ENCODE measurements at places on chromosomes 3 and 15.

DNA sequence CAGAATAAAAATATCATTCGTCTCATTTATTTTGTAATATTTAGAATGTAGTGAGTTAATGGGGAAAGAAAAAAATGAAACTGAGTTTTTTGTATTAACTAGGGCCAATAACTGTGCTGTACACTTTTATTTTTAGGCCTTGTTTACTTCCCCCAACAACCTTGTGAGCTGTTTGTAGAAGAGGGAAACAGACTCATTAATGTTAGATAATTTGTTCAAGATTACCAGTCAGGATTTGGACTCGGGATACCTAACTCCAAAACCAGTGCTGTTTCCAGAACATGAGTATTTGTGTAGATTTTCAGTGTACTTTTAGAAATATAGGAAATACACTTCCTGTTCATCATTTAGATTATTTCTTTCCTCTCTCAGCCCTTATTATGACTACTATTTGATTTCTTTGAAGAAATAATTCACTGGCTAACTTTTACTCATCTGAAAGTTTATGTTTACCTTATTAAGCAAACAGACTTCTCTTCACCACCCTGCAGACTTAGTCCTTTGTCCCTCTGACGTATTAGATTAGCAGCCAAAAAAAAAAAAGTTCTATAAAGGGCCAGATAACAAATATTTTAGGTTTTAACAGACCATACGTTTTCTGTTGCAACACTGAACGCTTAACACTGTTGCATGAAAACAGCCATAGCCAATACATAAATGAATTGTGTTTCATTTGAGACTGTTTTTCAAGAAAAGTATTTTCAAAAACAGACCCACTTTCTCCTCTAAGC lies 192.5 kb upstream of the CGNL1 start:
- no peak for DNase-seq

DNA sequence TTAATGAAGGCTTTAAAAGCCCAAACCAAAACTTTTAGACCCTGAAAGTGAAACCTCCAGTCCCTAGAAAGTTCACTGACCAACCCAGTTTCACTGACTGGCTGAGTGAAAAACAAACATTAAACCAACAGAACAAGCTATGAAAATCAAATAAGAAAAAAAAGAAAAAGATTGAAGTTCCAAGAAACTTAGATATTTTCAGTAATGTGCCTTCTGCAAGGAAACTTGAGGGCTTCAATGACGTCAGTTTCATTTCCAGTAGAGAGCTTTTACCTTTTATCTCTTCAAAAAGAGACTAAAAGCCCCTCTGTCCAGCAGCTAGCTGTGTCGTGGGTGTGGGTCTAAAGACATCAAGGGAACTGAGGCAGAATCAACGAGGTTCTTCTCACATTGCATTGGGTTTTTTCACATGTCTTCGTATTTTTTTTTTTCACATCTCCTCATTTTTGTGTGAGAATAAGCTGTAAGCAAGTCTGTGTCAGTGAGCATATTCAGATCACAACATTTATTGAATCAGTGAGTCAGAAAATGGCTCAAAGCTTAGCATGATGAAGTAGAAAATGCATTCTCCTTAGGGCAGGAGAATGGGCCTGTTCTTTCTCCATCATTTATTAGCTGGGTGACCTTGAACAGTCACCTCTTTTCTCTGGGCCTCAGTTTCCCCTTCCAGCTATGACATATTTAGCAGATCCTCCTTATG lies 54.8 kb upstream of the BCL6 start:
- DNase-seq = no peak

DNA sequence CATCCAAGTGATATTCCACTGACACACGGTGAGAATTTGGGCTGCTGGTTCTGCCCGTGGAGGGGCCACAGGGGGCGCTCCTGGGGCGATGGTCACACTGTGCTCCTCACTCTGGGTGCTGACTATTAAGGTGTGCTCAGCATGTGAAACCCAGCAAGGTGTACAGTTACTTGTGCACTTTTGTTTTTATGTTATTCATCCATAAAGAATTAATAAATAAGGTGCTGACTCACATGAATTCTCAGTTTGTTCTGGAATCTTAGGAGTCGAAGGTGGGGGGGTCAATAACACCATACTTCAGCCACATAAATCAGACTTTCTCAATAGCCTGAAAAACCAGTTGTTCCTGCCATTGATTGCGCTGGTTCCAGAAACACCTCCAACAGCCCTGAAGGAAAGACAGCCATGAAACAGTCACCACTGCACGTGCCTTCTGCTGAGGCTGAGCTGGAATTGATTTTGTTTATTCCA lies 53.5 kb upstream of the SPATA12 start:
- peak; percentile 28 for DNase-seq

DNA sequence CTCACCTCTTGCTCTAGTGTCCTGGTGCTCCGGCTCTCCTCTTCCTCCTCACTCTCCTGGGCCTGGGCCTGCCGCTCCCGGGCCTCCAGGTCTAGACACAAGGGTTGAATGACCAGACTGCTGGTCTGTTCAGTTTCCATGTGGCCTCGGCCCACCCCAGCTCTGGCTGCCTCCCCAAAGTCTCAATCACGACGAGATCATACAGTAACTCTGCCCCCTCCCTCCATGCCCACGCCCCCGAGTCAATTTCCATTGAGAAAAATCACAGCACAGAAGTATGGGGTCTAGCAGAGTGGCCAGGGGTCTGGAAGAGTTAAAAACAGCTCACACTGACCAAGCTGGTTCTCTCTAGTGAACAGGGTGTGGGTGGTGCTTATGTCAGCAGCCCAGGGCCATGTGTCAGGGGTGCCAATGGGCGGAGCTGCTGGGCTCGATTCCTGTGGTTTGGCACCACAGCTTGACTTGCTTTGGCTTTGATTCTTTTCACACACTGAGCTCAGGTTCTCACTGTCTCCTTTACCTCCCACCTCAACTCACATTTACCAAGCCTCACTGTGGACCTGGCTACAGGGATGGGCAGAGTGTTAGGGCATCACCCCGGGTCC lies 6.9 kb downstream of the C15orf62 start:
- peak; percentile 83 for DNase-seq

DNA sequence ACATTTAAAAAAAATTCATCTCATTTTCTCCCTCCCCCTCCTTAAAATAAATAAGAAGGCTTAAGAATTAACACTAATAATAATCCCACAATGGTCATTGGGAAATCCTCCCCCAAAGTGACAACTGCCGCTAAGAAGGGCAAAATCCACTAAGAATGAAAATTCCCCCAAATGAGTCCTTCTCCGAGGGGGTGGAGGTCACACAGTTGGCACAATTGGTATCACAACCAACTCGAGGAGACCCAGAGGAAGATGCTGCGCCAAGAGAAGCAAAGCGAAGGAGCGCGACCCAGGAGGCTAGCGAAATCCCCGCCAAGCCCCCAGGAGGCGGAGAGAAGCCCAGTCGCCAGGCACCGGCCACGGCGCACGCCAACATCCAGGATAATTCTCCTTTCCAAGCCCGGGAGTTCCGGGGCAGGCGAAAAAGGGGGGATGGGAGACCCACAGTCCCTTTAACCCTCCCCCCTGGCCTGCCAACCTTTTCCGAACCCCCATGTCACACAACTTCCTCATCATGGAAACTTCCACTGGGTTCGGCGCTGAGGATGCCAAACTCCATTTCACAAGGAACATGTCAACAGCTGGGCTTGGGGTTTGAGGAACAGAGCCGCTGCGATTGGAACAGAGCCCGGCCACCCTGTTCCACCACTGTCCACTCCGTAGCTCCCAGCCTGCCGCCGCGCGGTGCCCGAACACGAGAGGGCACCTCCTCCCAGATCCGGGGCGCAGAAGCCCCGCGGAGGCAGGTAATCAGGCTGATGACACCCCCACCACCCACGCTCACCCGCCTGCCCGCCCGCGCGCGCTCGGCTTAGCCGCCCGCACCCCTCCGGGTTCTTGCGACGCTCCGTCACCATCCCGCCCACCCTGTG lies 668 bp downstream of the THRB start:
- DNase-seq = peak; percentile 80

DNA sequence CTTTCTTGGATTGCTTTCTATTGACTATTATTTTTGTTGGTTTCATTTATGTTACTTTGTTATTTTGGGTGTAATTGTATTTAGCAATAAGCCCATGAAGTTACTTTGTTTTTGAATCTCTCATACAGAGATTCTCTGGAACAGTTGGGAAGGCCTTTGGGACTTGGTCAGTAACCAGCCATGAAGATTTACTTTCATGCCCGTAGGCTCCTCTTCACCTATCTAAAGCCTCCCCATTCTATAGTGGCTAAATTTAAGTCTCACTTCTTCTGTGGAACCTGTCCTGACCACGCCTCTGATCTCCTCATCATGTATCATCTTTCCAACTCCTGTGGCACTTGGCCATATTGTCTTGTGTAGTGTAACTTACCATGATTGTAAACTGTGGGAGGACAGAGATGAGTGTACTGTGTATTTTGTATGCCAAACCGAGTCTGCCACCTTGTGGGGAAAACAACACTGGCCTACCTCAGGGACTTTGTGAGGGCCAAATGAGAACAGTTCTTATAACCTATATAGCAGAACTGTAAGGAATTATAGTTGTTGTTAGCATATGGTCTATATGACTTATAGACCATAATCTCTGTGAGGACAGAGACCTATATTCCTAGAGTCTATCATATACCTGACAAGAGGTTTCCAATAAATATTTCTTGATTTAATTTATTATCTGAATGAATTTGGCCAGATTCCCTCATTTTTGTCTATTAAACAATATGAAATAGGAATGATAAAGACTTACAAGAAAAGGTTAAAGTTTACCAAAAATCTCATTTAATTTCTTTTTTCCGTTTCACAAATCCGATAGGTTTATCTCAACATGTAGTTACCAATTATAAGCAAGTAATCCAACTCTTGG lies 75.0 kb downstream of the STARD9 start:
- DNase-seq = no peak

- no peak for DNase-seq
Observed at GRCh38 chr3:135917076-135917475, 48.5 kb upstream of the PPP2R3A start.

DNA sequence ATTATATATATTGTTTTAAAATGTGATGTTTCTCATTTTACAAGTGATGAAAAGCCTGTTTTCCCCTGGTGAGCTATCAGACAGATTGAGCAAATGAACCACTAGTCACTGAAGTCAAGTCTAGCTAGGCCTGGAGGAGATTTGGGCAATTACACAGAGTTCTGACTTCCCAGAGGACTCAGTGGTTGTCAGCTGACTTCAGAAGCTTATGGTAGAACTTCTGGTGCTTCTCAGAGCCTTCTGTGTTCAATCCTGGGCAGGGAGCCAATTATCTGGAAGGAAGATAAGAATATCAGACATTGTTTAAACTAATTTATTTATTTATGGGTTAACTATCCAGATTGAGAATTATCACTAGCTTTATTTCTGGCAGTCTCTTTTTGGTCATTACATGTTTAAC lies 37.7 kb upstream of the NAALADL2 start:
- no peak for DNase-seq

DNA sequence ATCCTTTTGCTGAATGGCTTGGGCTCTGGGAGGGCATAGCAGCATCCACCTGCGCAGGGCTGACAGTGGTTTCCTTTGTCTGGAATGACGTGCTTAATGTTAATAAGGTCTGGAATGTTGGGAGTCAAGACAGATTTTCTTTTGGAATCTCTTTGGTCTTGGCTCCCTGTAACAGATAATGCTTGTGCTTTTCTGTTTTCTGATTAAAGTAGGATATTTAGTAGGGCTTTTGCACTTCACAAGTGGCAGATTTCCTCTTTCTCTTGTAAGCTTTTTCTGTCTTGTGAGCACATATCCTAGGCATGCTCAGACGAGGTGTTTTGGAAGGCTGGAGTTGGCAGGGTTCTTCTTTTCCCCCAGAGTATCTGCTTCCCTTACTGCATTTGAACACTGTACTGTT lies 189.6 kb downstream of the GHSR start:
- no peak for DNase-seq

GRCh38 chr15:74460298-74460697 lies 662 bp downstream of the UBL7 start:
- no peak for DNase-seq
